ENCODE measurements at places on chromosomes 6 and 20.

DNA sequence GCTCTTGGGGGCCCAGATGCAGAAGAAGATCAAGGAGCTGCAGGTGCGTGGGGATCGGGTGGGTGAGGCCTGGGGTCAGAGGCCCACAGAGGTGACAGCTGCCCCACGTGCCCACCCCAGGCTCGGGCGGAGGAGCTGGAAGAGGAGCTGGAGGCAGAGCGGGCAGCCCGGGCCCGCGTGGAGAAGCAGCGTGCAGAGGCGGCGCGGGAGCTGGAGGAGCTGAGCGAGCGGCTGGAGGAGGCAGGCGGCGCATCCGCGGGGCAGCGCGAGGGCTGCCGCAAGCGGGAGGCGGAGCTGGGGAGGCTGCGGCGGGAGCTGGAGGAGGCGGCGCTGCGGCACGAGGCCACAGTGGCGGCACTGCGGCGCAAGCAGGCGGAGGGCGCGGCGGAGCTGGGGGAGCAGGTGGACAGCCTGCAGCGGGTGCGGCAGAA, 41.5 kb downstream of the MYH7B start:
- DNase-seq, result no peak

DNA sequence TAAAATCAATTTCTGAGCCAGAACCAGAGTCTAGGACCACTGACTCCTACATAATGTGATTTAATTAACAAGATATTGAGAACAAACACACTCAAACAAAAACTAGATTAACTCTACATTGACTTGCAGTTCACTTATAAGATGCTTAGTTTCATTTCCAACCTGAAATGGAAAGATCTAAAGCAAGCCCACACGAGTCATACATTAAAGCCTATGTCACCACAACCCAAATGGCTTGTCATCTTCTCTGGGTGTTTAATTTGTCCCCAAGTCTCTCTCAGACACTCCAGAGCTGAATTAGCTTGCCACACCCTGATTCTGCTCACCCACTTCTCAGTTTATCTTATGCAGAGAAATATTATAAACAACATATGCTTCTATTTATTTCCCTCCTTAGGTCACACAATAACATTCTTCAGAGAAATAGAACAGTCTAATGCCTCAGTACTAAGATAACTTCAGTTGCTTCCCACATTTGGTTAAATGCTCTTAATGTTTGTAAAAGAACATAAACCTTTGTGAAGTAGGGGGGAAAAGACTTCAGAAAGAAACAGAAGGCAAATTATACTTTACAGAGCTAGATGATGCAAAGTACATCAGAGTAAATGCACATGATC, 8.8 kb upstream of the FBXO30 start:
- no peak for DNase-seq

GRCh38 chr20:41798930-41799502, 180.8 kb upstream of the CHD6 start:
- no peak for DNase-seq

DNA sequence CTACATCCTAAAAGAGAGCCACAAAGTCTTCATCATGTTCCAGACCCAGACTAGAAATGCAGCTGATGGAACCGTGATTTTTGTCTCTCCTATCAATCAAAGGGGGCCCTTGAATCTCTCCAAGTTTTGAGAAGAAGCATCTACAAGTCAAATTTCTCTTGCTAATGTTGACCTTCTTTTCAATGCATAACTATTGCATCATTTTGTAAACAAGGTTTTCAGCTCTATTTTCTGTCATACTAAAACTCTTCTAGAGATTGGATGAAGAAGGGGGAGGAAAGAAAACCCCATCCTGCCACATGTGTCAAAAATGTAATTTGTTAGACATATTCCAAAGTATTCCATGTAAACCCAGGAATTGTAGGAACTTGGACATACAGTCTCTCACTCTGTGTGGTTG, 169.2 kb downstream of the LMBRD1 start:
- DNase-seq, result no peak

DNA sequence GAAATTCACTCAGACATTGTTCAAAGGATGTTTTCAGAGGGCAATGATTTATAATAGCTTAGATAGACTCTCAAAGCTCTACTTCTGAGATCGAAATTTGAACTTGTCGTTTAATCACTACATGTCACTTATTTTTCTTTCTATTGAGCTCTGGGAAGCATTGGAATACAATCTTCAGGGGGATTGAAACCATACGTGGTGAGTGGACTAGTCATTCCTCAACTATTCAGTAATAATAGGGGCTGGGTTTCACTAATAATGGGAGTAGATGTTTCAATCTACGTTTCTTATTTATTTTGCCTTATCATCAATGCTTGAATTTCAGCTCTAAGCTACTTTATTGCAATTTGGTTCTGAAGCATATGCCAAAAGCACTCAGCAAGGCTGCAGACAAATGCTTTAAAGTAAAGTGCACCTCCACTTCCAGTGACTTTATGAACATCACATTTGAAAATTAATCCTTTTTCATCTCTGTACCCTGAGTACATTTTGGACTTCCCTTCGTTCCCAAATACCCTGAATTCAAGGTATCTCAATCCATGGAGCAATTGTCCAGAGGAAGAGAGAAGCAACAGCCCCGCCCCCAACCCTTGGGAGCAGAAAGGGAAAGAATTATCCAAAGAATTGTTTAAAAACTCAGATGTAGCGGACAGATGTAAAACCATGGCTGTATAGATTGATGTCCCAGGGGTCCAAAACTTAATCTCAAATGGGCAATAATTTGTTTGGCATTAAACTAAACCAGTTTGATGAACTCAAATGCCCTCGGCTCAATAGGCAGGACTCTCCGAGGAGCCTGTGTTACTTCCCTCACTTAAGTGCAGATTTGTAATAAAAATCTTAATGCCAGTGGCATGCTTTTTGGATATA, 68.1 kb downstream of the HFE start:
- DNase-seq, result no peak

- no peak for DNase-seq
Measured at GRCh38 chr6:6332811-6333244, 12.4 kb upstream of the F13A1 start.

DNA sequence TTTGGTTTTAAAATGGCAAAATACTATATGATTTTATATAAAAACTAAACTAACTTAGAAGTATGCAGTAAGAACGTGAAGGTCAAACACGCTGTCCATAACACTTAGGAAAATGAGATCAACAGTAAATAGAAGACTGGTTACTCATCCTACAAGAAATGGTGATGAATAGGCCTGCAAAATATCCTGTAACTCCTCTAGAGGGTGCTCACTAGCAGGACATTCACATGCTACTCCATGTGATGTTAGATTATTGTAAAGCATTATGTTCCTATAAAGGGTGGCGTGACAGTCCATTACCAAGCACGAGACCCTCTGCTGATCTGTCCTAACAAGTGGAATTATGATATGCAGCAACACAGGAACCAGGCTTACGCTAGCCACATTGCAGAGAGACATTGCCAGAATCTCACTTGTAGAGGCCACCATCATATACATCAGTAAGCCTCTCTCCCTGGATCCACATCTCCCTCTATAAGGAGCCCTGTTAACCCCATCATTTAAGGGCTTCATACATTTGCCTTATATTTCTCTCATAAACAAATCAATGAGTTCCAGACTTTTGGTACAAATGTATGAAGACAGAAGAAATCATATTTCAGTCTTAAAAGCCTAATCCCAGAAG, 18.0 kb upstream of the DEFB129 start:
- DNase-seq, result no peak

- no peak for DNase-seq
Measured at GRCh38 chr6:43915986-43916923, 146.2 kb downstream of the VEGFA start.

GRCh38 chr6:89522778-89523177, 89.8 kb downstream of the ANKRD6 start:
- DNase-seq, result no peak

GRCh38 chr20:60236613-60237012, 278.4 kb downstream of the CDH26 start:
- DNase-seq, result no peak
